CD8-positive, alpha-beta T cell (primary cell): ENCODE measurements at places on chromosomes 3 and 15.

DNA sequence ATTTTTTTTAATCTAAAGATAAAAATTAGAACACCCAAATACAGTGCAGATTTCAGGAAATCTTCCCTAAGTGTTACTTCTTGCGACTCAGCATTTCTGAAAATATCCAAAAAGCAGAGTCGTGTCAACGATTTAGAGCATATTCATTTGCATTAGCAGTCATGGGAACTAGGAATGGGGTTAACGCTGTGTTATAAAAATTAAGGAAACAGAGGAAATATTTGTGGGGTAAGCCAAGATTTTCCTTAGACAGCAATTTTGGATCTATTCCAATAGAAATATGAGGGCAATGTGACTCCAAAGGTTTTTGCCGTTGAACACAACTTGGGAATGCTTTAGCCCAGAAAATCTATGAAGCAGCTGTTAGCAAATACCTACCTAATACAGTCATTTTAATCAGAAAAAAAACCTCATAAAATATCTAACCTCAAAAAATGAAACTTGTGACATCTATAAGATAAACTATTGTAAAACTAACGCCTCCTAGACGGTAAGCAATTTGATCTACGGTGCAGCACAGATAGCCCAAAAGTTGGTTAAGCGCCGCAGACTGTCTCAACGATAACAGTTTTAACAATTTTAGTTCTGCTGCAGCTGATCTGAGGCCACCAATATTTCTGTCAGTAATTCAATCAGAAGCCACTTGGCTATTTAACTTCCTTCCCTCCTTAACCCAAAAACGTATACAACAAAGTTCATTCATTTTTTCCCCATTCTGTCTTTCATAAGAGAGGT lies 5.8 kb upstream of the ATP11B start:
- no peak for DNase-seq

DNA sequence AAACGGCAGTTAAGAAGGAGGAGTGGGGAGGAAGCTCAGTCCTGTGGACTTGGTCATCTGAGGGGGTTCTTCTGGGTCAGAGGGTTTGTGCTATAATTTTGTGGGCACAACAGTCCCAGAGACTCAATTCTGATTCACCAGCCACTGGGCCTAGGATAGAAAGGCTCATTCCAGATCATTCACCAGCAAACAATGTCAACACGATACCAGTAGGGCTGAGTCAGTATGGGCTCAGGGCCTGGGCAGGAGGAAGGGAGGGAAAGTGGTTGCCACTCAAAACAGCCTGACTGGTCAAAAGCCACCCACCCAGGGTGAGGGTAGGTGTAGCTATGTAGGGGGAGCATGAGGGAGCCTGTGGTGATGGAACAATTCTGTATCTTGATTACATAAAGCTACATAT lies 86.9 kb upstream of the MEX3B start:
- DNase-seq, result no peak

- no peak for DNase-seq
Observed at GRCh38 chr15:27491666-27492621, 521.0 kb downstream of the GABRG3 start.

GRCh38 chr15:68578980-68579935 lies at the start of gene CORO2B:
CORO2B (plus strand) TSS chr15:68578993; CDS start chr15:68579263, 270 bp downstream.
- DNase-seq, result no peak

DNA sequence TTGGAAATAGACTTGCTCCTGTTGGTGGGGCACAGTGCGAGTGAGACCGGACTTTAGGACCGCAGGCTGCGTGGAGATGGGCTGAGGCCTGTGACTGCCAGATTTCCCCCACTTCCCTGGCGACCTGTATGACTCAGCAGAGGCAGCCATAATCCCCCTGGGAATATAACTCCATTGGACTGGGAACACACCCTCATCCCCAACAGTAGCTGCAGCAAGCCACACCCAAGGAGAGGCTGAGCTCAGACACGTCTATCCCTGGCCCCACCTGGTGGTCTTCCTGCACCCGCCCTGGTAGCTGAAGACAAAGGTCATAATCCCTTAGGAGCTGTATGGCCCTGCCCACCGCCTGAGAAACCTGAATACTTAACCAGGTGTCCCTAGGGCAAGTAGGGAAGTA lies 42.6 kb downstream of the DZIP1L start:
- no peak for DNase-seq

GRCh38 chr3:4060064-4060463 lies 243.1 kb upstream of the SETMAR start:
- DNase-seq, result no peak

- no peak for DNase-seq
Observed at GRCh38 chr15:63601704-63602185, 4.6 kb downstream of the FBXL22 start.

DNA sequence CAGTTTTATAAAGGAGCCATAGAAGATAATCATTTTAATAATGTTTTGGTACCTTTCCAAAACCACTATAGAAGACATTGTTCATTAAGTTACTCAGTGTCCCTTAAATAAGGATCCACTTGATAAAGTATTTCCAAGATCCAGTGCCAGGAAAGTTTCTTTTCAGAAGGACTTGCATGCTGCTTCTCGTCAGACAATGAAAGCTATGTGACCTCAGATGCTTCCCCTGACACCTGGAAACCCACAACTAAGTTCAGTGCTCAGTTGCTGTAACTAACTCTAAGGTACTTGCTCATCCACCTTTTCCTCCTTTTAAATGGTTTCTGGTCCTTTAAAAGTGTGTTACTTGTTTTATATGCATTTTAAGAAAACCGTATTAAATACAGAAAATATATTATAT lies 7.3 kb downstream of the SSR3 start:
- no peak for DNase-seq

- DNase-seq, result no peak
Observed at GRCh38 chr3:45106874-45107273, 39.3 kb downstream of the CDCP1 start.

GRCh38 chr15:31316135-31316795 lies 10.4 kb upstream of the KLF13 start:
- no peak for DNase-seq

DNA sequence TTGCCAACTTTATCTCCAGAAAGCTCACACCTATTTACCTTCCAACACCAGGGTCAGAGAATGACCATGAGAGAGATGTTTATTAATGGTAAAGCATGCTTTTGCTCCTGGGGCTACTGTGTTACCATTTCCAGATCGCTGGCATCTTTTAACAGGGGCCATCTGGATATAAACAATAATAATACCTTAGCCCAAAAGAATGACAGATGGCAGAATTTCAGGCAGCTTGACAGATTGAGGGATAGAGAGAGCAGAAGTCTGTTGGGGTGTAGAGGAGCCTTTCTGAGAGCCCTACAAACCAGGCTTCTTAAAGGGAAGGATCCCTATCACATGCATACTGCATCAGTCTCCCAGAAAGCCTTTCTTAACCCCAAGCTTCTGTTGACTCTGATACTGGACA lies 17.7 kb downstream of the RBP1 start:
- DNase-seq, result no peak

- DNase-seq, result no peak
Observed at GRCh38 chr3:6172871-6173642, 687.9 kb upstream of the GRM7 start.

DNA sequence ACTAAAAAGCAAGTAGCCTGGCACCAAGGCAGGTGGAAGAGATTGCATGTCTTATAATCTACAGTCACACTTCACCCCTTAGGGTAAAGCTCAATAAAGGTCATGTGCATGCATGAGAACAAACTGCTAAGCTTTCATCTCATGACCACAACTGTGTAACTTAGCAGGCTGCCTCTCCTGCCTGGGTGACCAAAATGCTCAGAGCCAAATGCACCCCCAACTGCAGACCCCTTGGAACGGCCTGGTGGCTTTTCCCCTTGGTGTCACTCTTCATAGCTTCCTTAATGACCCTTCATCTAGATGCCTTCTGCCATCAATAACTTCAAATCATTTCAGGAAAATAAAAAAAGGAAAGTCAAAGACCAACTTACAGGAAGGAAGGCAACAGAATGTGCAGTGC lies 88.1 kb downstream of the ADAMTS17 start:
- no peak for DNase-seq

GRCh38 chr15:59313641-59314332 lies 58.9 kb downstream of the MYO1E start:
- no peak for DNase-seq

DNA sequence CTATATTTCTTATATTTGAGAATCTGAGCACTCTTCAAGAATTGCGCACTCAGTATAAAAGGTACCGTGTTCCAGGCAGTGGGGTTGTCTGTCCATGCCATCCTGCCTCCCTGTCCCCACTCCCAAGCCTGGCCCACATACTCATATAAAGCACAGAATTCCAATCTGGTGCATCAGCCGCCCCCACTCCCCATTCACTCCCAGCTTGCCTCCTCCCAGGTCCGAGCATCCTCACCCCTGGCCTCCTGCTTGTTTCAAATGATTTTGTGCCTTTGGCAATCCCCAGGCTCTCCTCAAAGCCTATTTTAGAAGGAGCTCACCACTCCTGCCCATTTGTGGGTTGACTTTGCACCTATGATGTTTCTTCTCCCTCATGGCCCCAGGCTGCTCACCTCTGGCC lies 22.2 kb upstream of the IGF1R start:
- DNase-seq, result no peak

GRCh38 chr15:35925275-35926006 lies 379.5 kb upstream of the DPH6 start:
- DNase-seq, result no peak

GRCh38 chr3:7682822-7683229 lies 818.8 kb upstream of the LMCD1 start:
- DNase-seq, result no peak

GRCh38 chr3:23985747-23986544 lies 40.9 kb downstream of the NR1D2 start:
- DNase-seq, result no peak

DNA sequence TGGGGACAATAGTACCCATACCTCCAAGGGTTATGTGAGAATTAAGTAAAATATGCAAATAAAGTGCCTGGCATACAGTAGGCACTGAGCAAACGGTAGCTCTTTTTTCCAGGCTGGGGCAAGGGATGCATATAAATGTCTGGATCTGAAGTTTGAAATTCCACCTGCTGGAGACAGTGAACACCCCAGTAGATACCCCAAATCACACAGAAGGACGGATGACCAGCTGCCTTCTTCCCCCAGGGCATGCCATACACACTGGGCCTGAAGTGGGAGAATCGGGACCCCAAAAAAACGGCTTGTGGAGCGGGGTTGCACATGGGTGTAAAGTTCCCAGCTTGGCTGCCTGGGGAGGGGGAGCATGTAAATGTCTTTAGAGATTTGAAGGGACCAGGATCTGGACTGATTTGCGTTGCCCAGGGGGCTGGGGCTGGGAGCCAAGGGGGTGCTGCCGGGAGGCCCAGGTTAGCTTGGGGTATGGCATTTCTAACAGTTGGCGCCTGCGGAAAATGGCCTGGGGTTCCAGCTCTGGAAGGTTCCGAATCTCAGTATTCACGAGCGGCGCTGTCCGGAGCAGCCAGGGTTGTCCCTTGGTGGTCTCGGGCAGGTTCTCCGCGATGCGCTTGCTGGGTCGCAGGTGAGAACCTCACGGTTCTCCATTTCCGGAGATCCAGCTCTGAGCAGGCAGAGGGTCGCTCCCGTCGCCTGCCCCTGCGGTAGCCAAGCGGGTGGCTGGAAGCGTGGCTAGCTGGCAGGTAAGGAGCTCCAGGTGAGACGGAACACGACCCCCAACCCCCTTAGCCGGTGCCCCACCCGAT lies 42.6 kb upstream of the POLG start:
- DNase-seq, result no peak

- DNase-seq, result no peak
Observed at GRCh38 chr3:59935025-59935424, 885.2 kb upstream of the CFAP20DC start.

- DNase-seq, result no peak
Observed at GRCh38 chr15:49023354-49023753, 22.9 kb downstream of the SECISBP2L start.

GRCh38 chr3:124469555-124469954 lies 260.7 kb upstream of the UMPS start:
- no peak for DNase-seq

GRCh38 chr3:85360742-85361387 lies 402.1 kb downstream of the CADM2 start:
- DNase-seq, result no peak

GRCh38 chr3:41521010-41521655 lies 321.8 kb downstream of the CTNNB1 start:
- no peak for DNase-seq

DNA sequence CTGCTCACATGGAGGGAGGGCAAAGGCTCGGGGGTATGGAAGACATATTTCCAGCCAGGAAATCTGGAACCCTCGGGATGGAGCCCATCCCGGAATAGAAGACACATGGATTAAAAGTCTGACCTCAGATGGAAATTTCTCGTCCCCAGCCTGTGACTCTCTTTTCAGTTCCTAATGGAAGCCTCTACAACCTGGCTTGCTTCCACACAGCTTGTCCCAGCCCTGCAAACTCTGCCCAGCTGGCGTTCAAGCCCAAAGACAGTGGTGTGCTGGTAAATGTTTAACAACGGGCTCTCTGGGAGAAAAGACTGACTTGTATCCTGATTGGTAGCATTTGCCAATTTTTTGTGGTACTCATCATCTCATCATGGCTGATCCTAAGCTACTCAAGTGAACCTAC lies 35.6 kb upstream of the TLE3 start:
- no peak for DNase-seq

DNA sequence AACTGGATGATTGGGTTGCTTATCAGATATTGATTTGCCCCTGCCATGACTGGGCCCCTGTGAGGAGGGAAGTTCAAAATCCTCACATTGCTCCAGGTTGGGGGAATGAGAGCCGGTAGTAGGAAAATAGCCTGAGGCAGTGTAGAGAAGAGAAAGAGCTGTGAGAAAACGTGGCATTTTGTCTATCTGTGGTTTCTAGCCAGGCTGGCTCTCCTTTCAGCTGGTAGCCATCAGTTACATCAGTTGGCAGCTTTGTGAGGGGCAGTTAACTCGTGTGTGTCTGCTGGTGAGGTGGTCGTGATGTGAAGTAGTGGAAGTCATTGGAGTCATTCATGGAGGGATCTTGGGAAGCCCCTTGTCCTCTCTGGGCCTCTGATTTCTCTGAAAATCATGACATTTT lies 5.2 kb downstream of the ESYT3 start:
- DNase-seq, result no peak

DNA sequence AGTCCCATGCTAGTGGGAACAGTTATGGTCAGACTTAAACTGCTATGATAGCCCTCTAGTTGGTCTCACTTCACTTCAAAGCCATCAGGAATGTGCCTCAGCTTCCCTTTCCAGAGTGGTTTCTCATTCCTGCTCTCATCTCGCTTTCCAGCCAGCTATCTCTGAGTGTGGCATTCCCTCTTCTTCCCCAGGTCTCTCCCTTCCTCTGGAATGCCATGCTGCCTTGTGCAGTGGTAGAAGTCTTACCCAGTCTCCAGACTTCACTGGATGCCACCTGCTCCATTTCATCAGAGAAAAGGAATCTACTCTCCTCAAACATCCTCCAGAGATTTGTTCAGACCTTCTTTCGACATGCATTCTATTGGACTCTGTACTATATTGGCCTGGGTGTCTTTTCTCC lies 83.0 kb downstream of the AGBL1 start:
- no peak for DNase-seq

DNA sequence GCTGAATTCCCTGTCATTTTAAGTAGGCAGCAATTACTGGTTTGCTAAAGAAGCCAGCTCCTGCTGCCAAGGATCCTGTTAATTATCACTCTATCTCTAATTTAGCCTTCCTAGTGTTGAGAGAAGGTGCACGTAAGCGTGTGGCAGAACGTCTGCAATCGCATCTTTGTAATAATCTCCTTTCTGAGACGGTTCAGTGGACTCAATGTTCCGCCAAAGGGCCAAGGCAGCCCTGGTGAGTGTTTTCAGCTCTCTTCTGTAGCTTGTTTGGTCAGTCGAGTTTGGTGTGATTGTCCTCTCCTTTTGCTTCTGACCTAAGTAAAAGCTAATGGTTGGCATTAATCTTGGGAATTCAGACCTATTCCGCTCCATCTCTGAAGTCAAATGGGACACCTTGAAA lies 24.2 kb downstream of the MITF start:
- no peak for DNase-seq
